Melanocyte of skin (primary cell): ENCODE measurements at places on chromosomes 6 and 20. TPM values are rescaled to one million over a fixed set of nuclear protein-coding genes. Genes with fewer than 3 reads are reported as not detected.

The KIFC1 gene
- 51.7 and 59.6 TPM in 2 replicates for total RNA-seq

The COL12A1 gene
- total RNA-seq, result 6.2 and 24.4 TPM in 2 replicates

The FOXQ1 gene
- under 0.01 TPM in 1 of 2 replicates, not detected in the other for total RNA-seq

The BAK1 gene
- total RNA-seq, result 21.0 and 24.0 TPM in 2 replicates

The C20orf96 gene
- 2.8 and 3.3 TPM in 2 replicates for total RNA-seq

The SLC17A9 gene
- 1.7 and 4.0 TPM in 2 replicates for total RNA-seq

The PI16 gene
- total RNA-seq, result not detected in 2 replicates

The C20orf202 gene
- total RNA-seq, result not detected in 2 replicates

The KCNB1 gene
- total RNA-seq, result not detected in 2 replicates

The MKKS gene
- 3.7 and 7.9 TPM in 2 replicates for total RNA-seq

The SPDEF gene
- total RNA-seq, result not detected in 2 replicates

The HUS1B gene
- 1.0 and 1.1 TPM in 2 replicates for total RNA-seq

The ABHD16B gene
- total RNA-seq, result not detected in 2 replicates

The PSORS1C1 gene
- under 0.01 and 0.67 TPM in 2 replicates for total RNA-seq

The TSPO2 gene
- total RNA-seq, result not detected in 2 replicates

The PDYN gene
- total RNA-seq, result not detected in 2 replicates

The OLIG3 gene
- not detected in 2 replicates for total RNA-seq

The HFE gene
- total RNA-seq, result 9.1 and 12.4 TPM in 2 replicates

The SLC22A3 gene
- total RNA-seq, result under 0.01 TPM in 1 of 2 replicates, not detected in the other

The MYB gene
- 1.1 and 1.4 TPM in 2 replicates for total RNA-seq

The EXOC2 gene
- 34.8 and 38.9 TPM in 2 replicates for total RNA-seq

The LIN28B gene
- total RNA-seq, result not detected in 2 replicates

The IPCEF1 gene
- total RNA-seq, result not detected in 2 replicates

The CDH4 gene
- total RNA-seq, result 0.67 and 2.2 TPM in 2 replicates

The MRAP2 gene
- 1.0 and 5.5 TPM in 2 replicates for total RNA-seq

The SCUBE3 gene
- total RNA-seq, result under 0.01 and 0.36 TPM in 2 replicates
